Sigmoid colon (tissue), 7 donors: ENCODE measurements at places on chromosomes 5 and 9.

GRCh38 chr5:170481849-170482248, 22.0 kb upstream of the KCNIP1 start:
- no peak overlapping the region for H3K27ac ChIP-seq
- no peak for DNase-seq
- no peaks in the 10 kb centered on the region for H3K27me3 ChIP-seq
- H3K36me3 ChIP-seq, result no peaks in the 10 kb centered on the region
- H3K4me3 ChIP-seq, result no peak overlapping the region
- no peaks in the 10 kb centered on the region for H3K4me1 ChIP-seq

DNA sequence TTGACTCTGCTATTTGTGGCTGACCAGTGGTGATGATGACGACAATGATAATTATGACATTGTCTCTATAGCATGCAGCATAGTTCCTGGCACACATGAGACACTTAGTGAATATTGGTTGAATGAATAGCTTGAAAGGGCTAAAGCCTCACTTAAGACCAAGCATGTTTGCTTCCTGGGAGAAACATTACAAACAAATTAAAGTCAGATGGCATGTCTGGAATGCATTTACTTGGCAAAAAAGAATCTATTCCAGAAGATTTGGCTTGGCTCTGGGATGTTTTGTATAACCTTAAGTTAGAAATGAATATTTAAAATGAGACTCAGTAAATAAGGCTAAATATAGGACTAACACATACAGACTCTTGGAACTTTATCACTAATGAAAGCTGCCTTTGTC, 21.6 kb downstream of the GAS1 start:
- no peak overlapping the region for H3K4me3 ChIP-seq
- DNase-seq, result no peak
- H3K36me3 ChIP-seq, result no peaks in the 10 kb centered on the region
- no peak overlapping the region for H3K27ac ChIP-seq
- no peaks in the 10 kb centered on the region for H3K27me3 ChIP-seq
- H3K4me1 ChIP-seq, result no peaks in the 10 kb centered on the region

DNA sequence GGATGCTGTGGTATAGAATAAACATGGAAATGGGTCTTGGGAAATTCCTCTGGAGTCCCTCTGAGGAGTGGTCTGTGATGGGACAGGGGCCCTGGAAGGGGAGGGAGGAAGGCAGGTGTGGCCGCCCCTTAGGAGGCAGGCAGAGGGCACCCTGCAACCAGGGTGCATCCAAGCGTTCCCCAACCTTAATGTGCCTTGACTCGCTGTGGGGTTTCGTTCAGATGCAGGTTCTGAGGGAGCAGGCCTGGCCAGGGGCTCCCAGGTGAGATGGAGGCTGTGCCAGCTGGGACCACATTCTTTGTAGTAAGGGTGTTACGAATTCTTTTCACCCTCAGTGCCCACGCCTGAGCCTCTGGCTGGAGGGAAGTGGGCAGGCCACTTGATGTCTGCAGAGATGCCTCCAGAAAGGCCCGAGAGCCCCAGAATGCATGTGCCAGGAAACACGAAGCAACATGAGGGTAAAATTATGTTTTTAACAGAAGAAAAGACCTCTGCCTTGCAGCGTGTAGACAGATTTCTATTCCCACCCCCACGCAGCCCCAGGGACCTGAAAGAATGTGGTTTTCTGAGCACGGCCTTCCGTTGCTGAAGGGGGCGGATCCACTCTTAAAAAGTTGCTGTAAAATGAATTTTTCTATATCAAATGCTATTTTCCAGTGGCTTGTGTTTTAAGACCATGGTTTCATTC, 150.4 kb upstream of the IER5L start:
- peak overlapping the region; percentile 19 for H3K27ac ChIP-seq
- no peaks in the 10 kb centered on the region for H3K27me3 ChIP-seq
- H3K36me3 ChIP-seq, result no peaks in the 10 kb centered on the region
- peaks cover 11% of the 10 kb centered on the region for H3K4me1 ChIP-seq
- H3K4me3 ChIP-seq, result no peak overlapping the region
- peak; percentile 58 for DNase-seq

DNA sequence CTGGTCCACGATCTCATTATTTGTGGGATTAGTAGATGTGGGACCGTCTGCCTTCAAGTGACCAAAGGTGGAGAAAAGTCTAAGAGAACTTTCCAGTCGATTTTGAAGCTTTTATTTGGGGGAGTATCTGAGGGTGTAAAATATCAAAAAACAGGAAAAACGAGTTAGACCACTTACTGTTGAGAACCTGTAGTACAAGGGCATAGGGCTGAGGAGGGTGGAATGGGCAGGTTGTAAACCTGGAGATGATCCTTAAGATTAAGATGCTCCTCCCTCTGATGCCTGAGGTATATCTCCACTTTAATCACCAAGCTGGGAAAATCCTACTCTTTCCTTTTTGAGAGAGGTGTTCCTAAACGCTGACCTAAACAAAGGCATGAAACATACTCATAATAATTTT, 32.0 kb upstream of the GTF2H2C start:
- no peaks in the 10 kb centered on the region for H3K4me1 ChIP-seq
- no peak for DNase-seq
- no peak overlapping the region for H3K4me3 ChIP-seq
- no peaks in the 10 kb centered on the region for H3K36me3 ChIP-seq
- H3K27ac ChIP-seq, result no peak overlapping the region
- no peaks in the 10 kb centered on the region for H3K27me3 ChIP-seq

DNA sequence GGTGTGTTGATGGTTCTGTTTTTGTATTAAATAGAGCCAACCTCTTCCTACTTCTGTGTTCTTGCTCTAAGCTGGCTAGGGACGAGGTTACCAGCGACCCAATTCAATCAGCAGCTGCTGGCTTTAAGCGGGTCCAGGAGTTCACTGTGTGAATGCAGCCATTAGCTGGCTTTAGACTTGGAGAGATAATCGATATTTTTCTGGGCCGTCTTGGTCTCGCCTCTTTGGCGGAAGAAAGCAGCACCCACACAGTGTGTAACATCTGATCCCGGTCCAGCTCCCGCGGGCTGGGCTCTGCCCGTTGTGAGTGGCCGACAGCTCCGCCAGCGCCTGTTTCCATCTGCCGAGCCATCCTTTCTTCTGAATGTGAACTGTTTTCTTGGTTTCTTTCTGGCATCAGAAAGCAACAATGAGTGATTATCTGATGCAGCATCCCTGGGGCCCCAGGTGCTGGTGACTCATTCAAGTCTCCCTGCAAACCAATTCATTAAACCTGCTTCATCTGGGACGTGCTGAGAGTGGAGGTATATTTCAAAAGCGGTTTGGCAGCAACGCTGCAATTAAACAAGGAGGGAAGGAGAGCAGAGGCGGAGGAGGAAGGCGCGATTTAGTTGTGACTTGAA, 90.8 kb upstream of the IRX4 start:
- no peaks in the 10 kb centered on the region for H3K4me1 ChIP-seq
- H3K27me3 ChIP-seq, result no peaks in the 10 kb centered on the region
- no peak for DNase-seq
- H3K4me3 ChIP-seq, result no peak overlapping the region

GRCh38 chr5:82480331-82480730, 202.2 kb upstream of the RPS23 start:
- no peak overlapping the region for H3K4me3 ChIP-seq
- H3K27ac ChIP-seq, result no peak overlapping the region
- H3K4me1 ChIP-seq, result no peaks in the 10 kb centered on the region
- DNase-seq, result no peak
- H3K27me3 ChIP-seq, result no peaks in the 10 kb centered on the region

GRCh38 chr9:14687042-14687719, 6.1 kb downstream of the ZDHHC21 start:
- no peak overlapping the region for H3K4me3 ChIP-seq
- no peaks in the 10 kb centered on the region for H3K27me3 ChIP-seq
- H3K27ac ChIP-seq, result no peak overlapping the region
- H3K36me3 ChIP-seq, result no peaks in the 10 kb centered on the region

GRCh38 chr5:146765089-146765832, 113.3 kb downstream of the PPP2R2B start:
- no peak overlapping the region for H3K27ac ChIP-seq
- H3K4me1 ChIP-seq, result no peaks in the 10 kb centered on the region
- no peak for DNase-seq
- H3K36me3 ChIP-seq, result no peaks in the 10 kb centered on the region
- H3K4me3 ChIP-seq, result no peak overlapping the region
- no peaks in the 10 kb centered on the region for H3K27me3 ChIP-seq

- no peaks in the 10 kb centered on the region for H3K36me3 ChIP-seq
- H3K27me3 ChIP-seq, result no peaks in the 10 kb centered on the region
- no peaks in the 10 kb centered on the region for H3K4me1 ChIP-seq
- no peak overlapping the region for H3K27ac ChIP-seq
- H3K4me3 ChIP-seq, result no peak overlapping the region
- no peak for DNase-seq
Measured at GRCh38 chr9:24608599-24608998, 62.9 kb upstream of the IZUMO3 start.

DNA sequence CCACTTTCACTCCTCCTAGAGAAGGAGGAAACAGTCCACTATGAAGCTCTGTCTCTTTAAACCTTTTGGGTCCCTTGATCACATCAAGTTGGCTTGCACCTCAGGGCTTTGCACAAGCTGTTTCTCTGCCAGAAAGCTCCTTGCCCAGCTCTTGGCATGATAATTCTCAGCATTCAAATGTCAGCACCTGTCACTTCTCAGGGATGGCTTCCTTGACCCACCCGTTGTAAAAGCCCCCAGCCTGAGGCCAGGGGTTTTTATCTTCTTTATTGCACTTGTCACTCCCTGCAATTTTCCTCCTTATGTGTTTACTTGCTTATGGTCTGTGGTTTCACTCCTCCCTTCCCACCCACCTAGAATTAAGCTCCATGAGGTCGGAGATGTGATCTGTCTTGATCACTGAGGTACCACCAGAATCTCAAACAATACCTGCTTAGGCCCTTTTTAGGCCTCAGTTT, 200.7 kb upstream of the TBC1D2 start:
- H3K4me1 ChIP-seq, result no peaks in the 10 kb centered on the region
- no peak for DNase-seq
- no peak overlapping the region for H3K27ac ChIP-seq
- H3K27me3 ChIP-seq, result no peaks in the 10 kb centered on the region
- H3K4me3 ChIP-seq, result no peak overlapping the region
- no peaks in the 10 kb centered on the region for H3K36me3 ChIP-seq

DNA sequence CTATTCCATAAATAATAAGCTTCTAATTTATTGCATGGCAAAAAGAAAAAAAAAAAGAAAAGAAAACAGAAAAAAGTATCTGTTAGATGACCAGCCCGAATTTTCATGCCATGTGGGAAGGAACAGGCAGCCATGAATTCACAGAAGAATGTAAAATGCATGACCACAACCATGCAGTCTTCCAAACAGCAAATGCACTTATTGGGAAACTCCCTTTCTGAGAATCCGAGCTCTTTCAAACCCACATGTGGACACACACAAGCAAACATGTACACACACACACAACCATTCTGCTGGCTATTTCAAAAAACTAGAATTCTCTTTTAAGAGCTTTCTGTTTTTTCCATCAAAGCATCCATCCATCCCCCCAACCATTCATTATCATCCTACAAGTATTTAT, 236.1 kb downstream of the DNAH5 start:
- no peak for DNase-seq
- no peaks in the 10 kb centered on the region for H3K27me3 ChIP-seq
- no peaks in the 10 kb centered on the region for H3K36me3 ChIP-seq
- H3K27ac ChIP-seq, result no peak overlapping the region
- H3K4me1 ChIP-seq, result no peaks in the 10 kb centered on the region

DNA sequence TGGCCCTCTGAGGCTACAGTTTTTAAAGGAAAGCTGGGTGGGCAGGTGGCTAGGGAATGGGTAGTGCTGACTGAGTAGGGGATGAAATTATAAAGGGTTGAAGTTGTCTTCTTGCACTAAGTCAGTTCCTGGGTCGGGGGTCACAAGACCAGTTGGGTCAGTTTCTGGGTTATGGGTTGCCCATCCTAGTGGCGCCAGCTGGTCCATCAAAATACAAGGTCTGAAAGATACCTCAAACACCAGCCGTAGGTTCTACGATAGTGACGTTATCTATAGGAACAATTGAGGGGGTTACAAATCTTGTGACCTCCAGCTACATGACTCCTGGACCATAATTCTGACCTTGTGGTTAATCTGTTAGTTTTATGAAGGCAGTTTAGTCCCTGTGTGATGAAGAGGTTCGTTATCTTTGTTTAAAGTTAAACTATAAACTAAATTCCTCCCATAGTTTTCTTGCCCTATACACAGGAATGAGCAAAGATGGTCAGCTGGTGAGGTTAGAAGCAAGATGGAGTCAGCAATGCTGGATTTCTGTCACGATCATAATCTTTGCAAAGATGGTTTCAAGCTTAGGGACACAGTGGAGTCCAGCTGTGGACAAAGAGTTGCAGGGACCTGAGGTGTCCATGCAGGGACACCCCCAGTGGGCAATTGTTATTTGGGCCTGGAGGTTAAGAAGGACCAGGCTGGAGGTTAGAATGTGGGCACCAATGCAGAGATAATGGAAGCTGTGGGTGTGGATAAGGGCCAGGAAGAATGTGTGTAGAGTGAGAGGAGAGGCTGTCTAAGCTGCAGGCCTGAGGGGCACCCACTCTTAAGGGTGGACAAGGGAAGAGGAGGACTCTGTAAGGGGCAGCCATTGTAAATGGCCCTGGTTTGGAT, 14.0 kb upstream of the CREBRF start:
- no peaks in the 10 kb centered on the region for H3K27me3 ChIP-seq
- no peaks in the 10 kb centered on the region for H3K36me3 ChIP-seq
- no peaks in the 10 kb centered on the region for H3K4me1 ChIP-seq
- no peak for DNase-seq

DNA sequence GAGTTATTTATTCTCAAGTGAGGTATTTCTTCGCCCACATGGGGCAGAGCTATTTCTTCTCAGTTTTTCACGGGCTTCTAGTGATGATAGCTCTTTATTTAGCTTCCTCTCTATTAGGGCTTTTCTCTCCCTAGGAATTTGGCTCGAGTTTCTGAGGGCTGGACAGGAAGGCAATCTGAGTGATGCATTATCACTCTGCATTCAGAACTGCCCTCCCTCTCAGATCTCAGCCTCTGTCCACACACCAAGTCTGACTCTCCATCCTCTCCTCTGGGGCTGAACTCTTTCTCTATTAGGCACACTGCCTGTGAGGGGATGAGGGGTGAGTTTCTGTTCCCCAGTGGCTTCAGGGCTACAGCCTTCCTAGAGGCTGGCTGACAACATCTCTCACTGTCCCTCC, 14.9 kb upstream of the SCAMP1 start:
- H3K4me1 ChIP-seq, result no peaks in the 10 kb centered on the region
- H3K27me3 ChIP-seq, result no peaks in the 10 kb centered on the region
- no peak overlapping the region for H3K27ac ChIP-seq
- no peaks in the 10 kb centered on the region for H3K36me3 ChIP-seq

DNA sequence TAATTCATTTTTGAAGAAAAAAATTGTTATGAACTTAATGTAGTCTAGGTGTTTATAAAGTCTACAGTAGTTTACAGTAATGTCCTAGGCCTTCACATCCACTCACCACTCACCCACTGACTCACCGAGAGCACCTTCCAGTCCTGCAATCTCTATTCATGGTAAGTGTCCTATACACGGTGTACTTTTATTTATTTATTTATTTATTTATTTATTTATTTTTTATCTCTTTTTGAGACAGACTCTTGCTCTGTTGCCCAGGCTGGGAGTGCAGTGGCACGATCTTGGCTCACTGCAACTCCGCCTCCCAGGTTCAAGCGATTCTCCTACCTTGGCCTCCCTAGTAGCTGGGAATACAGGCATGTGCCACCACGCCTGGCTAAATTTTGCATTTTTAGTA, 39.3 kb upstream of the PIK3R1 start:
- H3K4me1 ChIP-seq, result peaks cover 12% of the 10 kb centered on the region
- no peaks in the 10 kb centered on the region for H3K36me3 ChIP-seq
- H3K27ac ChIP-seq, result no peak overlapping the region
- H3K27me3 ChIP-seq, result no peaks in the 10 kb centered on the region
